ENCODE measurements at places on chromosomes 11 and 22.

DNA sequence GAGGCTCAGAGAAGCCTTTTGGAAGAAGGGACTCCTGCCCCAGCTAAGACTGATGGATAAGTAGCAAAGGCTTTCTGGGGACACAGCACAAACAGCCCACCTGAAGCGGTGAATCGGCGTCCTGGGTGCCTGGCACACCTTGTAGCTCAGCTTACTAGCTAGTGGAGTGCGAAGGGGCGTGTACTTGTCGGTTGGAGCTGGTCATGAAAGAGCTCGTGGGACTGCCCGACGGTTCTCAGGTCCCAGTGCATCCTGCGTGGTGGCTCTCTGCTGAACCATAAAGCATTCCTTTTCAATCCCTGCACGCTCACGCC lies 690 bp upstream of the UVRAG start:
- no peak for DNase-seq

GRCh38 chr11:68266121-68266891 lies 5.5 kb downstream of the C11orf24 start:
- no peak for DNase-seq

- no peak for DNase-seq
These were observed 130.5 kb downstream of the MED15 start for GRCh38 chr22:20637750-20638506.

DNA sequence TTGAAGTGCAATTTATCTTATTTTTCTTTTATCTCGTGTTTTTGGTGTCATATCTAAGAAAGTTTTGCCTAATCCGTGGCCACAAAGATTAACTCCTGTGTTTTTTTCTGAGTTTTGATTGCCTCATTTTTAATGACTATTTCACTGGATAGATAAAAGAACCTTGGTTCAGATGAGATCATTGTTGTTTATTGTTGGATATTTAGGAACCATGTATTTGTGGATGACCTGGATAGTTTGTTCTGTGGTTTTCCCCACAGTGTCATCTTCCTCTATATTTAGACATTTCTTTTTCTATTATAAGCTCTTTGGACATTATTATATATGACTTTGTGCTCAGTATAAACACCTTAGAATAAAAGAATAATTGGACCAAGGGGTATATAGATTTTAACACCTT lies 37.2 kb downstream of the PPP6R3 start:
- DNase-seq = no peak

GRCh38 chr11:75272391-75272790 lies 31.8 kb downstream of the TPBGL start:
- no peak for DNase-seq

DNA sequence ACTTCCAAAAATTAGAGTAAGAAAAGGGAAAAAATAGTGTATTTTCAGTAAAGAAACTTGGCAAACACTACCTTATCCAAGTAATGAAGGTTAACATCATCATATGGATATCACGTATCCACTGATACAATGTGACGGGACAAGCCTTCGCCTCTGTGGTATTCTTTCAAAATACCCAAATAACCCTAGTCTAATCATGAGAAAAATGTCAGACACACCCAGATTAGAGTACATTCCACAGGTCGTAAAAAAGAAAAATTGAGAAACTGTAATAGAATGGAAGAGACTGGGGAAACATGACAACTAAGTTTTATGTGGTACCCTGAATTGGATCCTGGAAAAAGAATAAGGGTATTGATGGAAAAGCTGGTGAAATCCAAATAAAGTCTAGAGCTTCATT lies 48.9 kb downstream of the NARS2 start:
- no peak for DNase-seq

DNA sequence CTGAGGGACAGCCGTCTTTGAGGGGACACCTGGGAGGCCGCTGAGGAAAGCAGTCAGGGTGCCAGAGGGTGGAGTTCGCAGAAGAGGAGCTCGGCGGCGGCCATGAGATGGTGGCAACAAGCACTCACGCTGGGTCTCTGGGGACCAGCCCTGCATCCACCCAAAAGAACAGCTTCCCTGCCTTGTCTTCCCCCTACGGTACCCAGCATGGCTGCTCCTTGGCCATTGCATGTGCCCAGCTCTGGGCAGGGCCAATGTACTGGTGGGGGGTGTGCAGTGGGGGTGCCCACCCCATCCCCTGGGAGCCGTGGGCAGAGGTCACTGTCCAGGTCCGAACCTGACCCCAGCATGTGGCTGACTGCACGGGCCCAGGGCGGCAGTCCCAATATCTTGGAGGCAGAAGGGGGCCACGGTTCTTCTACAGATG lies 42.3 kb downstream of the OSBPL5 start:
- no peak for DNase-seq

DNA sequence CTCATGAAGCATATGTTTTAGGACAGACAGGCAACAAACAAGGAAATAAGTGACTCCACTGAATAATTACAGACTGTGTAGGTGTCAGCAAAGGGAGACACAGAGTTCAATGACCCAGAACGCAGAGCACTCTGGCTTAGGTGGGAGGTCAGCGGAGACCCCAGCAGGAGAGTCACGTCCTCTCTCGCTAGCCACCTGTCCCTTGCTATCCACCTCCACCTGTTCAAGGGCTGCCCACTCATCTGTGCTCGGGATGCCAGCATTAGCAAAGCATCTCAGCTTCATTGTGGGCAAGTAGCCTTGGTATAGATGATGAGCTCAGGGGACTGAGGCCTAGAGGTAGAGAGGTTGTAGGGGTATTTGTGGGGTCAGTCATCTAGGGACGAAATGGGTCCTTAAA lies 21.8 kb upstream of the ATXN10 start:
- no peak for DNase-seq

DNA sequence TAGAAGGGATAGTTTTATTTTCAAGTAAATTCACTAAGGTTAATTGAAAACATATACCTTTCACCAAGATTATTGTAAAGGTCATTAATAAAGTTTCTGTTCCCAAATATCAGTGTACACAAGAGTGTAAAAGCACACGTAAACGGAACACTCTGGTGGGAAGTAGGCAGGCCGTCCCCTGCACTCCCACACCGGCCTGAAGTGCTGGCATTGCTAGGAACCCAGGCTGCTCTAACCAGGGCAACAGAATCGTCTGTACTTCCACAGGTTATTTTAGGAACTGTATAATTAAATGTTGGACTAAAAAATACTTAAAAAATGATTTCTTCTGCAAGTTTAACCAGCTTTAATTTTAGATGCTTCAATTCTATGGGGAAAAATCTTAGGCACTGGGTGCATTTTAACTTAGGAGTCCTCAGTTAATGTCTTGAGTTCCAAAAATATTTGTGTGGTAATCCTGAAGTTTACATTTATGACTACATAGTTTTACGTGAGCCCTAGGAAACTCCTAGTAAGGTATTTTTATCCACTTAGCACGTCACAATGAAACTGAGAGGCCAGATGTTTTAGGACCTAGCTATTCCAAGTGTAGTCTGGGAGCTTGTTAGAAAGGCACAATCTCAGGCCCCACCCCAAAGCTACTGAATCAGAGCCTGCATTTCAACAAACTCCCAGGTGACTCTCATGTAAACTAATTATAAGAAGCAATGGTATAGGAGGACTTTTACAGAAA lies 31.2 kb downstream of the KMT5B start:
- no peak for DNase-seq

GRCh38 chr22:22941831-22942510 lies 54.4 kb downstream of the IGLL5 start:
- DNase-seq = no peak

DNA sequence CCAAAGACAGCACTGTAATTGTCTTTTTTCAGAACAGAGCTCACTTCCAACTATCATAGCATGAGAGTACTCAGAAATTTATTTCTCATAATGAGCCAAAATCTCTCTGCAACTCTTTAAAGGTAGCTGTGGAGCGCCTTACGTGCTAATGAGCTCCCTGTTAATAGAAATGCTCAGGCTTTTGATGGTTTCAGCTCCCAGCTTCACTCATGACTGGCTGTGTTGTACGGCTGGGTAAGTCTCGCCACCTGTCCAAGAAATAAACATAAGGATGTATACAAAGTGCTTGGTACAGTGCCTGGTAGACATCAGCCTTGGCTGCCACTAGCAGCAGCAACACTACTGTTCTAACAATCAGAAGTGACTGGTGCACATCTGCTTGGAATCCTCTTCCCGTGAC lies 109.4 kb downstream of the LDLRAD3 start:
- no peak for DNase-seq

DNA sequence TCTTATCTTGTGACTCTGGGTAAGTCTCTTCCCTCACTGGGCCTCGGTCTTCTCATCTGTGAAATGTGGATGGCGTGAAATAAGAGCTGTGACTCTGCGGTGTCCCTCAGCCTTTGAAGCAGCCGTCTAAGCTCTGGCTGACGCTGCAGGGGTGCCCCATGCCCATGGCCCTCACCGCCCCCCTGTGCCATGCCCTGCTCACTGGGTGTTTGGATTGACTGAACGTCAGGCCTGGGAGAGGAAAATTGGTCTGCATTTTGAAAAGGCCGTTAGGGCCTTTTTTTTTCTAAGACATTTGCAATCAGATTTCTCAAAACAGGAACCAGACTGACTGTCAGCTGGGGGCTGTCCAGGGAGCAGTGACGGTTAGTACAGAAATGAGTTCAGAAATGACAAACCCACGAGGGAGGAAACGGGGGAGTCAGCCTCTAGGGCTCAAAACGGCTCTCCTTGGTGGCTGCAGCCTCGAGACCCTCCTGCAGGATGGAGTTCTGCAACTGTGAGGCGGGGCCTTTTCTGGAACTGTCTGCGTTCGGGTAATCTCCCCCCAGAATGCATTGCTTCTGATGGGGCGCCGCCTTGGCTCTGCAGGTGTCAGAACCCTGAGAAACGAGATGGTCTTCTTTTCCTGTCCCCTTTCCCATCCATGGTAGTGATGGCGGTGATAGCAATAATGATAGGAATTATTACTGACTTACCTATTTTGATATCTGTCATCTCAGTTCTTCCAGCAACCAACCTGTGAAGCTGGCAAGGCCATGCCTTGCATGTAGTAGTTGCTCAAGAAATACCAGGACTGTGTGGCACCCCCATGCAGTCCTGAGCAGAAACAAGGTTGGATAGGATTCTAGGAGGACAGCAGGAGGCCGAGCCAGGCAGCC lies 2.0 kb downstream of the GRK2 start:
- peak; percentile 70 for DNase-seq

GRCh38 chr11:44305470-44306051 lies 4.4 kb downstream of the ALX4 start:
- peak; percentile 26 for DNase-seq

DNA sequence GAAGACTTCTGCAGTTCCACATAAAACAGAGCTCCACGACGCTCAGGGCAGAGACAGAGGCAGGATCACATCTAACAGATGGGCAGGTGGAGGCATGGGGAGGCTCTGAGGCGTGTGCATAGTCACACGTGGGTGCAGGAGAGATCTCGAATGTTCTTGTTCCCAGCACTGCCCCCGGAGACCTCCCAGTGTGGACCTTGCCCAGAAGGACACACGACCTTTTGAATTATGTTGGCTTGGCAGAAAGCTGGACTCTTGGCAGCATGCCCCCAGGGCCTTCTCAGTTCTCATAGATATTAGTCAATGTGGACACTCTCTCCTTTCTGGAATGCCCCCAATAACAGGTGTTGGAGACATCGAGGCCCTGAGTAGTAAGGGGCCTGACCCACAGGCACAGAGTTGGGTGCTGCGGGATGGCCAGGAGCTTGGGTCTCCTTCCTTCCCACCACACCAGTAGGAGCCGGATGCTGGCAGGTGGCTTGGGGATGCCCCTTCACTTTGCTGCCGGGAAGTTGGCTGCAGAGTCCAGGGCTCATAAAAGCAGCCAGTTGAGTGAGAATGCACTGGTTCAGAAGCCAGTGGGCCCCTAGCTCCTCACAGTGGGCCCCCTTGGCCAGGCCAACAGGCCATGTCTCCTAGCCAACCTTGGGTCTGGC lies 12.1 kb downstream of the MYEOV start:
- no peak for DNase-seq

DNA sequence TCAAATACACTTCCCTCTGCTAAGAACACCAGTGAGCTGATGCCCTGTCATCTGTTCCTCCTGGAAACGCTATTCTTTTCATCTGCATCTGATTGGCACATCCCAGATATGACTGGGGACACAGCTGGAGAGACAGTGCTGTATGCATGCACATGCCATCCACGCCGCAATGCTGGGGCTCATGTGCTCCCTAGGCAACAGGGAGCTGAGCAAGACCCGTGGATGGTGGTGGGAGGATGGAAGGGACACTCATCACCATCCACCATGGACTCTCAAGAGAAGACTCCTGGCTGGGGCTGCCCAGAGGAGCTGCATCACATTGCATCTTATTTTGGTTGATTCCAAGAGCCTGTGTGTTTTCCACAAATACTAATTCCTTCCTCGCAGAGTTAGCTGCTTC lies 534.9 kb downstream of the OPCML start:
- no peak for DNase-seq

GRCh38 chr22:27639248-27640086 lies 162.1 kb downstream of the MN1 start:
- DNase-seq = no peak

GRCh38 chr11:126410649-126411048 lies 55.2 kb downstream of the ST3GAL4 start:
- no peak for DNase-seq
